ENCODE measurements at places on chromosomes 2 and 18.
A peak's percentile ranks its signal among the peaks of the same experiment; 100 is the strongest.

DNA sequence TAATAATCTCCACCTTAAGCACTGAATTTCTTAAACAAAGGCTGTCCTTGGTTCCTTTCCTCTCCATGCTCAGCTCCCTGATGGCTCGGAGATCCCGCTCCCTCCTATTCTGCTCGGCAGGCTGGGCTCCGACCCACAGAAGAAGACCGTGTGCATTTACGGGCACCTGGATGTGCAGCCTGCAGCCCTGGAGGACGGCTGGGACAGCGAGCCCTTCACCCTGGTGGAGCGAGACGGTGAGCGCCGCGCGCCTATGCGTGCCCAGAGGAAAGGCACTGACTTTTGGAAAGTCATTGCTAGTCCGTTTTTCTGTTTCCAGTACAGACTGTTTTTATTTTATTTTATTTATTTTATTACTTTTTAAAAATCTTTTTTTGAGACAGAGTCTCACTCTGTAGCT is 9.6 kb downstream of the CNDP2 start:
- no peak for DNase-seq

GRCh38 chr2:31192851-31193392 is 24.4 kb downstream of the CAPN14 start:
- no peak for DNase-seq

DNA sequence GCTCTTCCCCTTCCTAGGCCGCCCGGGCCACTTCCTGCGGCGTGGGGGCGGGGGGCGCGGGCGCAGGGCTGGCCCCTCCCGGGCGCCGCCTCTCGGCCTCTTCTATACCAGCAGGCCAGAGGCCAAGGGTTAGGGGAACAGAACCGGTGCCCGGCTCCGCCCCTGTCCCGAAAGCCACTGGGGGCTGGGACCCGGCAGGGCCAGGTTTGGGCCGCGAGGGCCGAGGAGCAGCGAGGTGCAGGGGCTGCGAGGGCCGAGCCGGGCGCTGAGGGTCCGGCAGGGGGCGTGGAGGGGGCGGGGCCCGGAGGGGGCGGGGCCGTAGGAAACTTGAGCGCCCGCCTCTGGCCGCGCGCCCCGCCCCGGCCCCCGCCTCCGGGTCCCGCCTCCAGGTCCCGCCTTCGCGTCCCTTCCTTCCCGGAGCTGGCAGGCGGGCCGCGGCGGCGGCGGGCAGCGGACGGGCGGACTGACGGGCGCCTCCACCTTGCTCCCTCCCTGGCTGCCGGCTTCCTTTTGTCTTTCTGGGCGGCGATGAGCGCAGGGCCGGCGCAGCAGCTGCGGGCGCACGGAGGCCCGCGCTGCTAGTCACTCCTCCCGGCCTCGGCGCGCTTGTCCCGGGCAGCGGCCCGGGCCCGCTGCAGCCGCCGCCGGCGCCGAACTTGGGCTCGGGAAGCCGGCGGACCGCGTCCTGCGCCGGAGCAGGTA is at the start of gene HPCAL1:
Gene HPCAL1 (plus strand): TSS at position 426 of the 702 bp plus-strand sequence. CDS start 116,854 bp downstream, outside the sequence.
- DNase-seq = peak; percentile 75

DNA sequence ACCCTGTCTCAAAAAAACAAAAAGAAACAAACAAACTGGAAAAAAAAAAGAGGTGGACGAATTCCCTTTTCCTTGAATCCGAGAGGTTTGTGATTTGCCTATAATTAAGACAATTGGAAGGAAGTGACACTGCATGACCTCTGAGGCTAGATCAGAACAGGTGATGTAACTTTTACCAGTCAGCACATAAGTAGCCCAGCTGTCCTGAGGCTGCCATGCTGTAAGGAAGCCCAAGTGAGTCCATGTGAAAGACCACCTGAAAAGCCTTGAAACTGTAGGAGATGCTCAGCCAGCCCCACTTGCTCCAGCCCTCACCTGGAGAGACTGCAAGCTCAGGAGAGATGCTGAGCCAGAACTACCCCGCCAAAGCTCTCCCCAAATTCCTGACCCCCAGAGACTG is 166.8 kb downstream of the TGIF1 start:
- DNase-seq = no peak

GRCh38 chr2:233477548-233478433 is 88.8 kb downstream of the USP40 start:
- no peak for DNase-seq
